ENCODE measurements at places on chromosomes 7 and 10.

DNA sequence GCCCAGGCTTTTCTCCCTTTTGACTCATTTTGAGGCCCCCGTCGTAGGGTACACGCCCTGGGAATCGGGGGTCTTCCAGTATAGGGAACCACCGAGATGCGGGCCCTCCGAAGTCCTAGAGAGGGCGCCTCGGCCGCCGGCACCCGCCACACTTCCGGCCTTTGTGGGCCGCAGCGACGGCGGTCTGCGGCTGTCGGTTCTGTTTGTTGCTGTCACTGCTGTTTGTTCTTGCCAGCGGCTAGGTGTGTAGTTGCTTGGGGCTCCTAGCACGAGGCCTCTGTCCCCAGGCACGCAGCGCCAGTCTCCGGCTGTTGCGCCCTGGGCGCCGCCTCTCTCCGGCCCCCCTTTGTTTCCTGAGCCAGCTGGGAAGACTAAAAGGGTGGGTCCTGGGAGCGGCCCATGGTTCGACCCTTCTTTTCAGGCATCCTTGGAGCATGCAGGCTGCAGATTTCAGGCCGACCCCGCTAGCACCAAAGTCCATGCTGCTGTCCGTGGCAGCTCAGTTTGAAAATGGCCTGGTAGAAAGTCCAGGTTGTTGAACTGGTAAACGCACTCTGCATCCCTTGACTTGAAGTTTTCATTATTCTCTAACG, 17.8 kb upstream of the ZKSCAN1 start:
- DNase-seq = peak; percentile 65

DNA sequence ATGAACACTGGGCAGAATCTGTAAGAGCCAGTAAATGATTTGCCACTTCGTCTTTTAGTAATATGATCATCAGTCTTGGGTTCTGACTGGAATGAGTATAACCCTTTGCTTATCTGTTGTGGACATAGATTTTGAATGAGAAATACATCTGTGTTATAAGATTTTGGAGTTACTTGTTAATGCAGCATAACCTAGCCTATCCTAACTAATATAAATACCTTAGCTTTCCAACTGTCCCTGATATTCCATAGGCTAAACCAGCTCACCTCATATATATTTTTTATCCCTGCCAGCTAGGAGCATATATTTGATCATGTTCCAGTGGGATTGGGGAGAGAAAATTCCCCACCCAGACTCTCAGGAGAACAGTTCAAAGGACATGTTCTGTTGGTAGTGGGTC, 15.1 kb downstream of the LRMDA start:
- DNase-seq = no peak

- DNase-seq = no peak
These were observed 28.6 kb downstream of the TMEM178B start for GRCh38 chr7:141102436-141102835.

DNA sequence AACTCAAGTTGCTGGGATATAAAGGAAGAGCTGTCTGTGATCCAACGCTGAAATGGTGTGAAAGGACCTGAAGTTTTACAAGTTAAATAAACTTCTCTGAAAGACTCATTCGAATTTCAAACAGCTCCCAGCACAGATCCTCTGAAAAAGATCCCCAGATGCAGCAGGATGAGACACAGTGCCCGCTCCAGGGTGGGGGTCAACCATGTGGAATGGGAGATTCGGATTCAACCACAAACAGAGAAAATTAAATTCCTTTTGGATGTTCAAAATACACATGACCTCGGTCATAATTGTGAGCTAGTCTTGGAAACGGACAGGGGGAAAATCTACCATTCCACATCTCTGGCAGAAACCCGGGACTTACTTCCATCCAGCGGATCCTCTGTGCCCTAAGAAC, 119.6 kb downstream of the PRKAG2 start:
- no peak for DNase-seq

DNA sequence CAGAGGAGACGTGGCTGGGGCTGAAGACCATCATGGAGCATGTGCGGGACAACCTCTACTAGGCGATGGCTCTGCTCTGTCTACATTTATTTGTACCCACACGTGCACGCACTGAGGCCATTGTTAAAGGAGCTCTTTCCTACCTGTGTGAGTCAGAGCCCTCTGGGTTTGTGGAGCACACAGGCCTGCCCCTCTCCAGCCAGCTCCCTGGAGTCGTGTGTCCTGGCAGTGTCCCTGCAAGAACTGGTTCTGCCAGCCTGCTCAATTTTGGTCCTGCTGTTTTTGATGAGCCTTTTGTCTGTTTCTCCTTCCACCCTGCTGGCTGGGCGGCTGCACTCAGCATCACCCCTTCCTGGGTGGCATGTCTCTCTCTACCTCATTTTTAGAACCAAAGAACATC, 22.0 kb upstream of the CPA5 start:
- DNase-seq = no peak

GRCh38 chr7:1555046-1555812, 776 bp downstream of the TMEM184A start:
- DNase-seq = no peak

DNA sequence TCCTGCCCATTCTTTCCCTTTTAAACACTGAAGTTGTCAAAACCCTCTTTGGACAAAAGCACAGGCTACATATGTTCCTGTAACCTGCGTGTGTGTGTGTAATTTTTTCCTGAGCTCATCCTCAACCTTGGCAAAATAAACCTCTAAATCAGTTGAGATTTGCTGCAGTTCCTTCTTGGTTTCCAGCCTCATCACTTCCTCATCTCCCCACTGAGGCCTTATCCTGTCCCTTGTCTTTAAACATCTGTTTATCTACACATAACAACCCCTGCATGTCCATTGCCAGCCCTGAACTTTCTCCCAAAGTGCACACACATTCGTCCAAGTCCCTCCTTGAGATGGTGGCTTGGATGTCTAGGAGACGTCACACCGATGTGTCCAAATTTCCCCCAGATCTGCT, 35.5 kb downstream of the LYZL2 start:
- DNase-seq = no peak
